ENCODE measurements at places on chromosomes 3 and 15. TPM values are rescaled to one million over a fixed set of nuclear protein-coding genes. Genes with fewer than 3 reads are reported as not detected.

Gene IL17RD
- total RNA-seq, result 30.4 TPM

Gene NANOGP8
- total RNA-seq, result 0.36 TPM

Gene SEMA3G
- 0.79 TPM for total RNA-seq

Gene GOLGA6D
- 0.13 TPM for total RNA-seq

Gene TGFBR2
- total RNA-seq, result 21.2 TPM

Gene CACNA2D2
- 6.9 TPM for total RNA-seq

DNA sequence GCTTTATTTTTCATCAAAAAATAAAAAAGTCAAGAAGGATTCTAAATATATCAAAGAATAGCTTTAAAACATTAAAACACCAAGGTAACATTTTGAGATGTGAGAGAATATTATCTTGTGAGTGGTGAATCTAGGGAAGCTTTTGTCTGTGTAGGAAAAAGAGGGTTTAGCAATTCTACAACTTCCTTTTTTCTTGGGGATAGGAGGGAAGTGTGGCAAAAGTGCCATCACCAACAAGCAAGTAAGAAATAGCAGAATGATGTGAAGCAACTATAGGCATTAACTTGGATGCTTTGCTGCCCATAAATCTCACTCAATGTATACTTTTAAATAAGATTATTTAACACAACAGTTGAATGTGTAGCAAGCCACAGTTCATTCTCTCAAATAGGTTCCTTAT lies 57.8 kb upstream of the SUCLG2 start:
- no peak overlapping the region for H3K27ac ChIP-seq
- H3K36me3 ChIP-seq, result no peaks in the 10 kb centered on the region
- H3K27me3 ChIP-seq, result no peaks in the 10 kb centered on the region
- H3K4me3 ChIP-seq, result no peak overlapping the region
- peaks cover 3% of the 10 kb centered on the region for H3K4me1 ChIP-seq

- no peak for DNase-seq
- no peak overlapping the region for H3K4me3 ChIP-seq
- no peaks in the 10 kb centered on the region for H3K27me3 ChIP-seq
- H3K36me3 ChIP-seq, result no peaks in the 10 kb centered on the region
These were observed 7.8 kb upstream of the ICE2 start for GRCh38 chr15:60486742-60487141.

GRCh38 chr15:35979608-35980007 lies 433.6 kb upstream of the DPH6 start:
- H3K4me1 ChIP-seq, result peaks cover 2% of the 10 kb centered on the region
- H3K4me3 ChIP-seq, result no peak overlapping the region
- H3K27me3 ChIP-seq, result no peaks in the 10 kb centered on the region

GRCh38 chr3:14554715-14555114 lies 14.6 kb upstream of the GRIP2 start:
- H3K27ac ChIP-seq, result no peak overlapping the region
- H3K36me3 ChIP-seq, result no peaks in the 10 kb centered on the region
- no peak for DNase-seq
- peaks cover 11% of the 10 kb centered on the region for H3K27me3 ChIP-seq

GRCh38 chr3:143119009-143119914 lies at the start of gene CHST2:
Gene CHST2 (plus strand): TSS chr3:143119771. CDS start chr3:143120817, 1,046 bp downstream.
- H3K36me3 ChIP-seq, result peaks cover 3% of the 10 kb centered on the region
- H3K27ac ChIP-seq, result peak within 1 kb of the TSS; percentile 71
- peaks cover 43% of the 10 kb centered on the region for H3K27me3 ChIP-seq
- peak within 1 kb of the TSS; percentile 83 for H3K4me3 ChIP-seq
- peaks cover 10% of the 10 kb centered on the region for H3K4me1 ChIP-seq
- DNase-seq, result peak; percentile 46

DNA sequence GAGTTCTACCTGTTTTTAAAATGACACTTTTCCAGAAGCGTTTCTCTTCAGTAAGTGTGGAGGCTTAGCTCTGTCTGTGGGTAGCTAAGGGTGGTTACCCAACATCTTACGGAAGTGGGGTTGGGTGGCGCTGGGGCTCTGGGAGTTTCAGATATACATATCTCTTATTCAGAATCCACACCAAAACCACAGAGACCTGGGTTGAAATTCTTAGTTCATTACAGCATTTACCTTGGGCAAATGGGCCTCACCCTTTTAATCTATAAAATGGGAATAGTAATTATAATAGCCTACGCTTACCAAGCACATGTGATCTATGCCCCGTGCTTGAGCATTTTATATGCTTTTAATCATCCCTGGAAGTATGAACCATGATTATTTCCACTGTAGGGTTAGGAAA lies 9.4 kb downstream of the PTPRG start:
- DNase-seq, result no peak
- H3K4me1 ChIP-seq, result peaks cover 18% of the 10 kb centered on the region
- no peak overlapping the region for H3K27ac ChIP-seq

GRCh38 chr3:11530153-11530721 lies 113.5 kb downstream of the VGLL4 start:
- no peak overlapping the region for H3K4me3 ChIP-seq
- H3K27ac ChIP-seq, result no peak overlapping the region
- DNase-seq, result no peak
- no peaks in the 10 kb centered on the region for H3K27me3 ChIP-seq
- no peaks in the 10 kb centered on the region for H3K36me3 ChIP-seq

- peaks cover 17% of the 10 kb centered on the region for H3K4me1 ChIP-seq
- H3K36me3 ChIP-seq, result no peaks in the 10 kb centered on the region
- peak overlapping the region; percentile 93 for H3K27ac ChIP-seq
- H3K27me3 ChIP-seq, result peaks cover 16% of the 10 kb centered on the region
These were observed 901 bp upstream of the CLN6 start for GRCh38 chr15:68230157-68231100.

- no peak overlapping the region for H3K27ac ChIP-seq
- peaks cover 18% of the 10 kb centered on the region for H3K27me3 ChIP-seq
- no peaks in the 10 kb centered on the region for H3K4me1 ChIP-seq
- no peak overlapping the region for H3K4me3 ChIP-seq
These were observed 566.8 kb downstream of the PDCD6IP start for GRCh38 chr3:34365231-34365630.

- no peaks in the 10 kb centered on the region for H3K27me3 ChIP-seq
- no peaks in the 10 kb centered on the region for H3K36me3 ChIP-seq
- no peak overlapping the region for H3K4me3 ChIP-seq
- H3K4me1 ChIP-seq, result no peaks in the 10 kb centered on the region
- H3K27ac ChIP-seq, result no peak overlapping the region
These were observed 919.0 kb downstream of the EPHA3 start for GRCh38 chr3:90026406-90026805.

DNA sequence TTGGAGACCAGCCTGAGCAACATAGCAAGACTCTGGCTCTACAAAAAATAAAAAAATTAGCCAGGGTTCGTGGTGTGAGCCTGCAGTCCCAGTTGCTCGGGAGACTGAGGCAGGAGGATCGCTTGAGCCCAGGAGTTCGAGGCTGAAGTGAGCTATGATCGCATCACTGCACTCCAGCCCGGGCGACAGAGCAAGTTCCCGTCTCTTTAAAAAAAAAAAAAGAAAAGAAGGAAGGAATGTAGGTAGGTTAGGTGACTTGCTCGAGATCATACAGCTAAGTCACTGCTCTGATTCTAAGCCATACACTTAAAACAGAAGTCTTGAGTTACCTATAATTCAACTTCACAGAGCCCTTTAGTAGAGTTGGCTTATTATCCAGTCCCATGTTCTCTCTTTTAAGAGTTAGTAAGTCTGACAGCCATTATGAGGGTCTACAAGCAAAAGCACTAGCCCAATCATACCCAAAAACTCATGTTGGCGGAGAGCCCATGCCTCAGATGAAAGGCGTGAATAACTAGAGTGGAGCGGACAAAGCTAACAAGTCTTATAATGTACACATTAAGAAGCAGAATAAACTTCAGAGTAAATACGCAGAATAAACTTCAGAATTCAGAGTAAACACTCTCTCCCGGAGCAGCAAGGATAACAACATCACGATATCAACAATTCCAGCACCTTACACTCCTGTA lies 768 bp downstream of the AAGAB start:
- peak overlapping the region; percentile 97 for H3K27ac ChIP-seq
- H3K36me3 ChIP-seq, result no peaks in the 10 kb centered on the region
- no peaks in the 10 kb centered on the region for H3K27me3 ChIP-seq
- peaks cover 17% of the 10 kb centered on the region for H3K4me1 ChIP-seq

- peaks cover 17% of the 10 kb centered on the region for H3K4me1 ChIP-seq
- peak overlapping the region; percentile 60 for H3K27ac ChIP-seq
- H3K27me3 ChIP-seq, result no peaks in the 10 kb centered on the region
- no peaks in the 10 kb centered on the region for H3K36me3 ChIP-seq
- no peak for DNase-seq
These were observed 112.7 kb downstream of the TNIK start for GRCh38 chr3:171347301-171348039.

DNA sequence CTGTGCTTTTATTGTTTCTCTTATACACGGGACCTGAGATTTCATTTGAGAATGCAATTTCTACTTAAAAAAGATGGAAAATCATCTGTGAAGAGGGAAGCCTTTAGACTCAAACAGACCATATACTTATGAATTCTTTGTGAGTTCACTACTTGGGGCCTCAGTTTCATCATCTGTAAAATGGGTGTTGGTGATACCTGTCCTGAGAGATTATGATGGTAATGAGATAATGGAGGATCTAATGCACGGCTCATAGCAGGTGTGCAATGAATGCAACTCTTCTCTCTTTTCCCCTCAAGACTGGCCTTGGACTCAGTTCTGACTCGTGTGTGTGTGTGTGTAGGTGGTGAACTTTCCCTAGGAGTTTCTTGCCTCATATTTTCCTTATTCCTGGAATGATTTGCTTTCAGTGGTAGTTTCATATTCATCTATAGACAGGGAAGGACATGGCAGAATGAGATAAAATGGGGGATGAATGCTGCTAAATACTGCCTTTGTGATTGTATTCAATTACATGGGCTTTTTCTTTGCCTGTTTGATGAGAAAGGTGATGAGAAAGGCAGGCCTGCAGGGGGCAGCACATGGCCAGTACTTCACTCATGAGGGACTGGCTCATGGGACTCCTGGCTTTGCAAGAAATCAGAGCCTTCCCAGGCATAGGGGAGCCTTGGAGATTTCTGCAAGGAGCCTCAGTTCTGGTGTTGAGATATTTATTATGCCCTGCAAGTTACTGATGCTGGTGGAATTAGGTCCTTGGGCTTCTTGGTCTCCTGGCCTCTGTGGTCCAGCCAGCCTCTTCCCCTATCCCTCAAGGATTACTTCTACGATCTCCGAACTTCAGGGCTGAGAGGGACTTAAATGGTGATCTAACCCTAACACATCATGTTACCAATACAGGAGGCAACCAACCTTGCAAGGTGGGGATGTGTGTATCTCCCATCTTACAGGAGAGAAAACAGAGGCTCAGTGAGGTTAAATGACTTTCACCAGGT lies 70.7 kb downstream of the RPLP1 start:
- H3K27ac ChIP-seq, result no peak overlapping the region
- H3K27me3 ChIP-seq, result peaks cover 67% of the 10 kb centered on the region
- H3K36me3 ChIP-seq, result no peaks in the 10 kb centered on the region

Measured in progenitor cell of endocrine pancreas (in vitro differentiated cells).